ENCODE measurements at places on chromosomes 6 and 20.

DNA sequence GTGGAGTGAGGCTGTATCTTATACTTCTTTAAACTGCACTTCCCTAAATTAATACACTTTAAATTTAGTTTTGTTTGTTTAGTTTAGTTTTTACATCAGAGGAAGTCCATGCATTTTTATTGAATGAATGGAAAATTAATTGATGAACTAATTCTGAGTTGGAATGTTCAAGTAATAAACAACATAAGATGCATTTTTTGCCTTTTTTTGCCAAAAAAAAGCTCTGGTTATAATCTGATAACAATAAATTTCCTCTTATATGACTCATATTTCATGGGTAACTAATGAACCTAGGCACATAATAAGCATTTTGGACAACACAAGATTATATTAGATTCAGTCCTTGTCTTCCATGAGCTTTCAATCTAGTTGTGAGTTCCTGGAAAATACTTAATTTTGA, 323.1 kb downstream of the CENPW start:
- DNase-seq: no peak

GRCh38 chr20:3716195-3716834, 3.9 kb upstream of the SIGLEC1 start:
- no peak for DNase-seq

DNA sequence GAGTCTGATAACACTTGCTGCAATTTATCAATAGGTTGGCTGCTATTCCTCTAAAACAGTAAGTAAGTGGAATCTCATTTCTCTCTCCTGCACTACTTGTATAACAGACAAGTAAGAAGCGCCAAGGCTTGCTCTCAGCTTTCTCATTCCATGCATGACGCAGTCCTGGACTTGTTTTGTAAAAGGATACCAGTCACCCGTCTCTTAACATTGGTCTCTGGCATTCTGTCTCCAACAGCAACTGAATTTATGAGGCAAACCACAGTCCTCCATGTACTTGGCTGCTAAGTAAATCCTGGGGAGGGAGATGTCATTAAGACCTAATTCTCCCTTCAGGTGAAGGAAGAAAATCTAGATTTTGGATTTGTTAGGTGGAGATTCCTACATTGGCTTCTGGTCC, 115.4 kb downstream of the OPN5 start:
- DNase-seq: no peak

DNA sequence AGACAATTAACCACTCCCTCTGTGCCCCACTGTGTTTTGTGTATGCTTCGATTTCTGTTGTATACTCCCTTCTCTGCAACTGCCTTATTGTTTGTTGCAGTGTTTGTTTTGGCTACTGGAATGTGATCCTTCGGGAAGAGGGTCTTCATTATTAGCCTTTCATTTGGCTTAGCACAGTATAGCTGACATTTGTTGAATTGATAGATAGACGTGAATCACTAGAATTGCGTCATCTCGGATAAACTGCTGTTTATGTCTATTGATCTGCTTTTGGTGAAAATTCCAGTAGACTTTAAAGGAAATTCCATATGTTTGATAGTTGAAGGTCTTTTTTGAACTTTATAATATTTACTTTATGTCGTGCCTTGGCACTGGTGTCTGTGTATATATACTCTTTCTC, 189.9 kb upstream of the EYA4 start:
- no peak for DNase-seq

DNA sequence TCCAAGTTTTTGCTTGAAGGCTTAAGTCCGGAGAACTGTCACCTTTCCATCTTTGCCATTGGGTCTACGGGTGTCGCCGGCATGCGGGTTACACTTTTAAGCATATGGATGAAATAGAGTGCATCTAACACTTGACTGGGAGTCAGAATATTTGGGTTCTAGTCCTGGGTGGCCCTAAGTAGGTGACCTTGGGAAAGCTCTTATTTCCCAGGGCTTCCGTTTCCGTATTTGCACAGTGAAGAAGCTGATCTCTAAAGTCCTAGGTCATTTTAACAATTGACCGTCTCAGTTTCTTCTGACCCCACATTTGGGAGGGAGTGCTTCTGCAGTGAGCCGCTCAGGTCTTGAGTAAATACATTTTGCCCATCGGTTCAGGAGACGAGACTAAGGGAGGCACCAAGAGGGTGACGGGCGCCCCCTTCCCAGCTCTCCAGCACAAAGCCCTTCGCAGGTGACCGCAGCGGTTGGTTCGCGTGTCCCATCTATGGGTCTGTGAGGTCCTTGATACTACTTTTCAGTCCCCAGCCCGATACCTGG, 651 bp upstream of the BLTP3A start:
- DNase-seq: no peak

GRCh38 chr6:26064619-26065257, 22.5 kb upstream of the HFE start:
- DNase-seq: no peak

DNA sequence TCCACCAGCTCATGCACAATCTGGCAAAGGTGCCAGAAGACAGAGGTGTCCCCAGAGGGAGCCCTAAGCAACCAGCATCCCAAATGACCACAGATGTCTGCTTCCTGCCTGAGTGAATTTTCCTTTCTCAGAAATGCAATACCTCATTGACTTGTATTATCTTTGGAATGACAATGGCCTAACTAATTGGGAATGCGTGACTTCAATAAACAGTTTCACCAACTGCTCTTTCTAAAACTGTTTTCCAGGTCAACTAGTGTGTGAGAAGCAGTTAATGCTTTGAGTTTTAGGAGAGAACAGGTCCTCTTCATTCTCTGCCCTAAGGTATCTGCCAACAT, 108.9 kb upstream of the SNX9 start:
- DNase-seq: no peak

DNA sequence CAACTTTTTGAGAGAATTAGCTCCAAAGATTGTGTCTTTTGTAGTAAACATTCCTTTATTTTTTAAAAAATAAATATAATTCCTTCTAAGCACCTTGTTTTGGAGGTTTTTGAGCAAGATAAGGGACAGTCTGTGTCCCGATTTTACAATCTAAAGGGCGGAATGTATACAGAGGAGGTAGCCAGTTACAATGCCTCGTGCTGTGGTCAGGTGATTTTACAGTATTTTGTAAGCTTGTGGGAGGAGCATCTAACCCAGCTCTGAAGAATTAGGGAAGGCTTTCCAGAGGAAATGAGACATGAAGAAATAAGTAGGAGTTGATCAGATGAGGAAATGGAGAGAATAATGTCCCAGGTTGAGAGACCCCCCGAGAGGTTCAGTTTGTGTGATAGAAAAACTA, 1.3 kb downstream of the HINT3 start:
- no peak for DNase-seq

DNA sequence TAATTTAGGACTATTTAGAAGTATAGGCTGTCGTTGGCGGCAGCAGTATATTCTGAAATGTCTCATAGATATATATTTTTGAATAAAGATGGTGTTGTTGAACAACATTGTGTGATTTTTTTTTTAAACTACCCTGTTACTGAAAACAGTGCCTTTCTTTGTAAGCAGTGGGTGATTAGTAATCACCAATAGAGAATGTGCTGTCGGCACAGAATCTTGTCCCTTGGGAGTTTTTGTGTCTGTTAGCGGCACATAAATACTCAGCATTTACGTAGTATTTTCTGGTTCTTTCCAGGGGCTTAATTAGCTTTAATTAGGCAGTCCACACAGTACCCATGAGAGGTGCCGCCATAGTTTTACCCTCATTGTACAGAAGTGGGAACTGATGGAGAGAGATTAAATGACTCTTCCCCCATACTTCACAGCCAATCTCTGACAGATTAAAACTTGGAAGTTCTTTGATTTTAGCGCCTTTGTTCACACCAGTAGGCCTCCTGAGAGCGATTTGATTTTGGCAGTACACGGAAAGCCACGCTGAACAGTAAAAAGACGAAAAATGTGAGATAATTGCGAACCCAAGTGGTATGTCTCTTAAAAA, 58.8 kb downstream of the RPRD1B start:
- no peak for DNase-seq

- DNase-seq: no peak
These were observed 259.1 kb upstream of the FERMT1 start for GRCh38 chr20:6381887-6382286.

- DNase-seq: peak; percentile 9
These were observed 254.0 kb downstream of the DLL1 start for GRCh38 chr6:170036916-170037315.

DNA sequence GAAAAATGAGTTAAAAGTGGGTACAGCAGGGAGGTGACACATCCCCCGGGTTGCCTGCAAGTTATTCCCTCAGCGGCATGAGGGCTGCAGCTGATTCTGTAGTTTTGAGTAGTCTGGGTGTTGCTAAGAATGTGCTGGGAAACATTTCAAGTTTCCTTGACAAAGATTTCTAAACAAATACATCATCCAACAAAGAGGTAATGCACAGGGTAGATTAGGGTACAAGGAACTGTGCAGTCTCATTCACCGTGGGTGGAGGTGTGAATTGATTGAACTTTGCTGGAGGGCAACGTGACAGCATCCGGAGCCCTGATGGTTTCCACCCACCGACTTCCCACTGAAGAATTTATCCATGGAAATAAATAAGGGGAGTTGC, 21.8 kb downstream of the CASS4 start:
- no peak for DNase-seq
